ENCODE measurements at places on chromosomes 13 and 19.

DNA sequence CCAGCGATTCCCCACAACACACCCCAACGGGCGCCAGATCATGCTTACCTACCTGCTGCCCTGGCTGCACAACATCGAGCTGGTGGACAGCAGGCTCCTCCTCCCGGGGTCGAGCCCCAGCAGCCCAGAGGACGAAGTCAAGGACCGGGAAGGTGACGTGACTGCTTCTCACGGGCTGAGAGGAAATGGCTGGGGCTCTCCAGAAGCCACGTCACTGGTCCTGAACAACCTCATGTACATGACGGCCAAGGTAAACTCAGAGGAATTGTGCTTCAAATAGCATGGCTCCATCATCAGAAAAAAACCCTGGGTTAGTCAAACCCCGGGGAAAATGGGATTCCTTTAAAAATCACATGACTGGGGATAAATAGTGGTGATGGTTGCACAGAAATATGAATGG, 106.3 kb downstream of the ZAR1L start:
- DNase-seq, result no peak

- no peak for DNase-seq
Observed at GRCh38 chr19:15292140-15292539, 40.2 kb downstream of the BRD4 start.

- no peak for DNase-seq
Observed at GRCh38 chr13:40153516-40153915, 498.1 kb downstream of the COG6 start.

- no peak for DNase-seq
Observed at GRCh38 chr19:55466241-55466614, 1.7 kb upstream of the C19orf85 start.

DNA sequence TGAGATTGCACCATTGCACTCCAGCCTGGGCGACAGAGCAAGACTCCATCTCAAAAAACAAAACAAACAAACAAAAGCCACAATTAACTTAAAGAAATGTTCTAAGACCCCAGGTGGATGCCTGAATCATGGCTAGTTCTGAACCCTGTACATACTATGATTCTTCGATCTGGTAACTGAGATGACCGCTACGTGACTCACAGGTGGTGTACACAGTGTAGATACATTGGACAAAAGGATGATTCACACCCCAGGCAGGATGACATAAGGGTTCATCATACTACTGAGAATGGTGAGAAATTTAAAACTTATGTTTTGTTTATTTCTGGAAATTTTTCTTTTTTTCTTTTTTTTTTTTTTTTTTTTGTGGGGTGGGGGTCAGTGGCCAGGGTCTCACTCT, 6.5 kb downstream of the ZNF426 start:
- no peak for DNase-seq
